Peyer's patch (tissue), 4 donors: ENCODE measurements at places on chromosomes 6 and 20. TPM values are rescaled to one million over a fixed set of nuclear protein-coding genes. Genes with fewer than 3 reads are reported as not detected.

- no peak for DNase-seq
- no peaks in the 10 kb centered on the region for H3K4me1 ChIP-seq
- no peaks in the 10 kb centered on the region for H3K27me3 ChIP-seq
- H3K27ac ChIP-seq, result no peak overlapping the region
- no peaks in the 10 kb centered on the region for H3K36me3 ChIP-seq
Observed at GRCh38 chr20:58995461-58996225, 11.4 kb downstream of the CTSZ start.

DNA sequence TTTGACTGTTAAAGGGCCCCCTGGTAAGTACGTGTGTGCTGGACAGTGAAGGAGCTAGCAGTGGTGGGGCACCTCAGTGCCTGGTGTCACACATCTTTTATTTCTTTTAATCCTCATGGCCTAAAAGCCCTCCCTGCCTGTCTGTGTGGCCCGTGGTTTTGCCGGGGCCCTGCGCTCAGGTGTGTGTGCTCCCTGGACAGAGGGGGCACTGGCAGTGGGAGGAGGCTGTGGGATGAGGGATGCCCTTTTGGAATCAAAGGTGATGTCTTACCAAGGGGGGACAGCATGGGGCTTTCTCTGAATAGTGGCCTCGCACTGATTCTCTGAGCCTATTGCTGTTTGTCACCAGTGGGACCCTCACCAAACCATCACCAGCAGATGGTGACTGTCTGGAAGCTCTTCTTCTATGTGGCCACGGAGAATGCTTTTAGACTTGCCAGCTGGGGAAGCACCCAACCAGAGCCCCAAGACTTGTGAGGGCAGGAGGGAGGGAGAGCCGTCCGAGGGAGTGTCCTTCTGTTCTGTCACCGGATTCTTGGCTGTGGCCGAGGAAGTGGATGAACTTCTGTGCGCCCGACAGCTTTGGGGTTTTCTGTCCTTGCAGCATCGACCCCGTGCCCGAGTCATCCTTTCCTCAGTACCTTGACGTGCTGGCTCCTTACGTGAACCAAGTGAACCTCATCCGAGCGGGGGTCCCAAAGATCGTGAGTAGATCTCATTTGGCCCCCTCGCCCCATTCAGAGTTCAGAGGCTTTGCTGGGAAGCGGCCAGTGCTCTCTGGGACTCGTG is 18.1 kb downstream of the PNLDC1 start:
- no peaks in the 10 kb centered on the region for H3K4me1 ChIP-seq
- no peak overlapping the region for H3K4me3 ChIP-seq
- H3K36me3 ChIP-seq, result no peaks in the 10 kb centered on the region
- H3K27me3 ChIP-seq, result no peaks in the 10 kb centered on the region
- DNase-seq, result peak; percentile 39

- no peaks in the 10 kb centered on the region for H3K36me3 ChIP-seq
- H3K27me3 ChIP-seq, result no peaks in the 10 kb centered on the region
- no peak overlapping the region for H3K4me3 ChIP-seq
- H3K4me1 ChIP-seq, result no peaks in the 10 kb centered on the region
- no peak for DNase-seq
- H3K27ac ChIP-seq, result no peak overlapping the region
Observed at GRCh38 chr6:142378138-142378875, 76.5 kb downstream of the ADGRG6 start.

GRCh38 chr6:75483136-75483952 is 10.3 kb downstream of the FILIP1 start:
- no peak overlapping the region for H3K4me3 ChIP-seq
- no peaks in the 10 kb centered on the region for H3K36me3 ChIP-seq
- no peaks in the 10 kb centered on the region for H3K4me1 ChIP-seq
- no peaks in the 10 kb centered on the region for H3K27me3 ChIP-seq
- DNase-seq, result no peak

DNA sequence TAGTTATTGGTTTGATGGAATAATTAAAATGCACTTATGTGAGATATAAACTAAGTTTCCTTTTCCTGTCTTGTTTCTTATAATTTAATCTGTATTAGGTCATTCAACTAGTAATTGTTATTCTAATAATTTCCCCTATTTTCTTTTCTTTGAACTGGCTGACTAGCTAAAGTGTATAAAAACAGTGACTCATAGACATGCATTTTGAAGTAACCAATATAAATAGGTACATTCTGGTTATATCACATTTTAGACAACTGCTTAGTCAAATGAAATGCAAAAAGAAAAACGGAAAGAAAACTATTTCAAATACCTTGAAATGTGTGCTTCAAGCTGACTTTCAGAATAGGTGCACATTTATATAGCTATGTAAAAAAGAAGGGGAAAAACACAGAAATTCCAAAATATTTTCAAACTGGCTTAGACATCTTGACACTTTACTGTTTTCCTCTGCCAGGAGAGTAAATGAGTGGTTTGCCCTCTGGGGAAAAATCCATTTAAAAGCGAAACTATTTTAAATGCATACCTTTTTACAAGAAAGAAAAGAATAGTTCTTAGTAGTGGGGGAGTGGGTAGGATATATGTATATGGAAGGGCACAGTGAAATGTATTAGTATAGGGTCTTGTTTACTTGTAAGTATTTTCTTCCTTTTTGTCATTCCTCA is 28.3 kb downstream of the KCNQ5 start:
- no peak overlapping the region for H3K27ac ChIP-seq
- no peak for DNase-seq
- no peak overlapping the region for H3K4me3 ChIP-seq
- no peaks in the 10 kb centered on the region for H3K4me1 ChIP-seq
- H3K36me3 ChIP-seq, result no peaks in the 10 kb centered on the region

DNA sequence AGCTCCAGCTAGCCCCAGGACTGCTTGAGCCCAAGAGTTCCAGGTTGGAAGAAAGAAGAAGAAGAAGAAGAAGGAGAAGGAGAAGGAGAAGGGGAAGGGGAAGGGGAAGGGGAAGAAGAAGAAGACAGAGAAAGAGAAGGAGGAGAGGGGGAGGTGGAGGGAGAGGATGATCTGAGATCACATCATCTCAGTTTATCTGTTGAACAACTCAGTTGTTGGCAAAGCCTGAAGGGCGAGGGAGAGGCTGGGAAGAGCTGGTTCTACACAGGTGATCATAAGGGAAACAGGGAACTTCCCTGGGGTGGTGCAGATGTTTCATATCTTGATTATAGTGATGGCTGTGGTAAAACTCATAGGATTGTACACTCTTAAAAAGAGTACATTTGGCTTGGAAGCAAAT is 3.1 kb upstream of the RRBP1 start:
- H3K4me3 ChIP-seq, result no peak overlapping the region
- DNase-seq, result no peak
- H3K27me3 ChIP-seq, result no peaks in the 10 kb centered on the region
- no peaks in the 10 kb centered on the region for H3K36me3 ChIP-seq

- DNase-seq, result no peak
- H3K36me3 ChIP-seq, result no peaks in the 10 kb centered on the region
- H3K27me3 ChIP-seq, result no peaks in the 10 kb centered on the region
- H3K4me3 ChIP-seq, result no peak overlapping the region
- H3K4me1 ChIP-seq, result no peaks in the 10 kb centered on the region
Observed at GRCh38 chr20:49503176-49503575, 20.7 kb upstream of the KCNB1 start.

GRCh38 chr6:29610540-29610939 is 22.4 kb downstream of the GABBR1 start:
- no peaks in the 10 kb centered on the region for H3K27me3 ChIP-seq
- DNase-seq, result no peak
- H3K4me3 ChIP-seq, result no peak overlapping the region
- H3K36me3 ChIP-seq, result no peaks in the 10 kb centered on the region
- no peak overlapping the region for H3K27ac ChIP-seq
- no peaks in the 10 kb centered on the region for H3K4me1 ChIP-seq

Gene EMILIN3
- not detected for total RNA-seq
